Activated CD8-positive, alpha-beta memory T cell treated with anti-CD3 and anti-CD28 coated beads for 1 hour (primary cell): ENCODE measurements at places on chromosomes 5 and 9.

- DNase-seq: no peak
Measured at GRCh38 chr9:132129535-132129934, 32.3 kb upstream of the NTNG2 start.

DNA sequence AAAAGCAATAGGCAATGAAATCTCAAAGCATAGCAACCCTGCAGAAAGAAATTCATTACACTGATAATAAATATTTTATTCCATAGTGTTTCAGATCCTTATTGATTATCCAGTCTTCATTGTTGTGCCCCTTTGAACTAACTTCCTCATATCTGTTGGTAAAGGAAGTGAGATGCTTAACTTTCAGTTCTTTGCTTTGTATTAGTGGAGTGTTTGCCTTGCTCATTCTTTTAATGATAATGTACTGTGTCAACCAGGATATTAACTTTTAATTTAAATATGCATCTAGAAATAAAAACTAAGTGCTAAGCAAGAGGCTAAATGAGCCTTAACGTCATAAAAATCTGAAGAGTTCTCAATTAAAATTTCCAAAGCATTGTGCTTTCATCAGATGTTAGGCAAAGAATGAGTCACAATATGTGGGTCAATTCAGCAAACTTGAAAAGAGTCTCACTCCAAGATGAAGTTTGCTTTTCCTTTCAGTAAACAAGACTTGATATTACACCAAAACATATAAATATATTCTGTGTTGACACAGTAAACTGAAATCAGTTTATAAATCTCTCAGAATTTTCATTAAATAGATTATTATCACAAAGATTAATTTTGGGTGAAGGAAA is 105.9 kb downstream of the GIN1 start:
- DNase-seq: no peak

DNA sequence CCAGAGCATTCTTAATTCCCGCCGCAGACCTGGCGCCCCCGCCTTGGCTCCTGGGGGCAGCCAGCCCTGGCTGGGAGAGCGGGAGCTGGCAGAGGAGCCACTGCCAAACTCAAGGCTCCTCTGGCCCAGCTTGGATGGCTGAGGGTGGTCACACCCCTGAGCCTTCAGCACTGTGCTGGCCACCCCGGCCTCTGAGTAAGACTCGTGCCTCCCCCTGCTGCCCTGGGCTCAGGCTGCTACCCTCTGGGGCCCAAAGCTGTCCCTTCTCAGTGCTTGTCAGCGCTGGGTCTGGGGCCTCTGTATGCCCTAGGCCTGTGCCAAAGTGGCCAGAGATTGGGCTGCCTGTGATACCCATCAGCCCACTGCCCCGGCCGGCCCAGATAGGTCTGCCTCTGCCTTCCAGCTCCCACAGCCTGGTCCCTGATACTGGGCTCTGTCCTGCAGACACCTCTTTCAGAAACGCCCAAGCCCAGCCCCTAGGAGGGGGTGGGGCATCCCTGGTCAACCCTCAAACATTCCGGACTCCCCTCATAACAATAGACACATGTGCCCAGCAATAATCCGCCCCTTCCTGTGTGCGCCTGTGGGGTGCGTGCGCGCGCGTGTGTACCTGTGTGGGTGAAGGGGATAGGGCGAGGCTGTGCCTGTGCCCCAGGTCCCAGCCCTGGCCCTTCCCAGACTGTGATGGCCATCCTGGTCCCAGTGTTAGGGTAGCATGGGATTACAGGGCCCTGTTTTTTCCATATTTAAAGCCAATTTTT is 4.4 kb upstream of the PRR7 start:
- DNase-seq: no peak

DNA sequence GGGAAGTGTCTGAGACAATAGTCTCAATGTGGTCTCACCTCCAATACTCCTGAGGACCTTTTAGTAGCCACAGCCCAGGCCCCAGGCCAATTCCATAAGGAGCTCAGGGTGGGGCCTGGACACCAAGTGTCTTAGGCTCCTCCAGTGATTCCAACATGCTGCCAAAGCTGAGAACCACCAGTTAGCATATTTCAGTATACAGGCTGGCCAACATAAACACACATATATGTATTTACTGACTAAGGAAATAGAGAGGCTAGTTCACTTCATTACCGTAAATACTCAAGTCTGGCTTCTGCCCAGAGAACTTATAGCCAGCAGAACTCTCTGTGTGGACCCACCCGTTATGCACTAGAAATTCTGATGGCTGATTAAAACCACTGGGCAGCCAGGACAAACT is 24.1 kb downstream of the S1PR3 start:
- DNase-seq: no peak

DNA sequence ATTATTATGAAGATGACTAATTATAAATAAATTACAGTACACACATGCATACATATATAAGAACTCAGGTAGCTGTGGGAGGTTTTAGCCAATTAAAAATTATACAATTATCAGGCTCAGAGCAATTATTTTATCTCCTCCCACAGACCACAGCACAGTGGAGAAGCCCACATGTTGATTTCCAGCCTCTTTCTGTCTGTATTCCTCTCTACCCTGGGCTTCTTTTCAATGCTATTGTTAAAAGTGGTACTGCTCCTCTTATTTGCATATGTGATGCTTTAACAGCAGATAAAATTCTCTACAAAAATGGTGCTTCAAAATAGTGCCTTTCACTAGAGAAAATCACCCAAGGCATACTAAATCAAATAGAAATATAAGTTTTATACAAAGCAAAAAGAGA is 218.7 kb downstream of the NFIB start:
- no peak for DNase-seq

DNA sequence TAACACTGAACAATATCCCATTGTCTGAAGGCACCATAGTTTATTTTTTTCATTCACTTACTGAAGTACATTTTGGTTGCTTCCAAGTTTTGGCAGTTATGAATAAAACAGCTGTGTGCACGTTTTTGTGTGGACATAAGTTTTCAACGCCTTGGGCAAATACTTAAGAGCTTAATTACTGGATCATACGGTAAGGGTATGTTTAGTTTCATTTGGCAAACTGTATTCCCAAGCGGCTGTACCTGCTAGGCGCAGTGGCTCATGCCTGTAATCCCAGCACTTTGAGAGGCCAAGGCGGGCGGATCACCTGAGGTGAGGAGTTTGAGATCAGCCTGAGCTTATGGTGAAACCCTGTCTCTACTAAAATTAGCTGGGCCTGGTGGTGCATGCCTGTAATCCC is 63.7 kb upstream of the FAM120A start:
- no peak for DNase-seq

- no peak for DNase-seq
Measured at GRCh38 chr9:80605793-80606192, 1034.0 kb downstream of the TLE4 start.
